ENCODE measurements at places on chromosomes 7 and 10. TPM values are rescaled to one million over a fixed set of nuclear protein-coding genes. Genes with fewer than 3 reads are reported as not detected.

Gene NUTM2A
- total RNA-seq: 2.6 TPM

Gene OSBPL3
- 11.1 TPM for total RNA-seq

Gene IFIT2
- total RNA-seq: 5.5 TPM

Gene HACD1
- total RNA-seq: 107 TPM

Gene ADAM12
- total RNA-seq: 0.15 TPM

Gene HECW1
- not detected for total RNA-seq

Gene GBX1
- 1.0 TPM for total RNA-seq

Gene LRRD1
- total RNA-seq: not detected

Gene NANOS1
- total RNA-seq: 1.0 TPM

Gene LIPK
- not detected for total RNA-seq

Gene TMEM72
- total RNA-seq: 0.29 TPM

Gene OR13A1
- total RNA-seq: not detected

Gene FFAR4
- 0.15 TPM for total RNA-seq

Gene PRF1
- 1.3 TPM for total RNA-seq

Gene OPN4
- 1.0 TPM for total RNA-seq

Gene MACROH2A2
- total RNA-seq: 14.7 TPM

Gene TAS2R41
- total RNA-seq: not detected

Gene LRRC18
- not detected for total RNA-seq

Gene EPO
- not detected for total RNA-seq

Gene HTRA1
- total RNA-seq: 45.0 TPM

Gene MMP21
- total RNA-seq: 0.47 TPM

Gene ABCA13
- not detected for total RNA-seq

Gene ZDHHC6
- total RNA-seq: 18.1 TPM
